ENCODE measurements at places on chromosomes 3 and 15. TPM values are rescaled to one million over a fixed set of nuclear protein-coding genes. Genes with fewer than 3 reads are reported as not detected.

The SAXO2 gene
- 1.1 TPM for total RNA-seq

The WDR49 gene
- 0.35 TPM for total RNA-seq

The CCDC39 gene
- not detected for total RNA-seq

The CTSH gene
- 17.1 TPM for total RNA-seq

The SLC28A1 gene
- not detected for total RNA-seq

The GOLGA8J gene
- total RNA-seq = not detected

The PRR20G gene
- total RNA-seq = not detected

The SCN5A gene
- 8.1 TPM for total RNA-seq

The MAP1A gene
- 1.8 TPM for total RNA-seq

The FBXO45 gene
- total RNA-seq = 19.1 TPM

The XCR1 gene
- total RNA-seq = not detected

The PPP1R14D gene
- total RNA-seq = not detected

The ZNF662 gene
- not detected for total RNA-seq

The TUSC7 gene
- not detected for total RNA-seq

The TRMT10C gene
- 47.3 TPM for total RNA-seq

The ACTL6A gene
- total RNA-seq = 91.8 TPM

The GABRG3 gene
- total RNA-seq = 0.42 TPM

The HIGD1A gene
- 111 TPM for total RNA-seq

The ABCF3 gene
- total RNA-seq = 31.1 TPM

The ONECUT1 gene
- 25.0 TPM for total RNA-seq

The SH3GL3 gene
- 6.8 TPM for total RNA-seq

The CXCR6 gene
- total RNA-seq = not detected

The ZBTB11 gene
- total RNA-seq = 15.3 TPM

Measured in H7 (cell line).